Mucosa of descending colon (tissue), 3 donors: ENCODE measurements at places on chromosomes 2 and 18. TPM values are rescaled to one million over a fixed set of nuclear protein-coding genes. Genes with fewer than 3 reads are reported as not detected.
A peak's percentile ranks its signal among the peaks of the same experiment; 100 is the strongest.

- DNase-seq: no peak
Measured at GRCh38 chr2:143968360-143968759, 551.6 kb downstream of the ZEB2 start.

The CYP26B1 gene
- total RNA-seq: 0.82 TPM

GRCh38 chr2:171210864-171211431 is 50.3 kb upstream of the TLK1 start:
- DNase-seq: no peak

The SLC19A3 gene
- total RNA-seq: 21.6 TPM

DNA sequence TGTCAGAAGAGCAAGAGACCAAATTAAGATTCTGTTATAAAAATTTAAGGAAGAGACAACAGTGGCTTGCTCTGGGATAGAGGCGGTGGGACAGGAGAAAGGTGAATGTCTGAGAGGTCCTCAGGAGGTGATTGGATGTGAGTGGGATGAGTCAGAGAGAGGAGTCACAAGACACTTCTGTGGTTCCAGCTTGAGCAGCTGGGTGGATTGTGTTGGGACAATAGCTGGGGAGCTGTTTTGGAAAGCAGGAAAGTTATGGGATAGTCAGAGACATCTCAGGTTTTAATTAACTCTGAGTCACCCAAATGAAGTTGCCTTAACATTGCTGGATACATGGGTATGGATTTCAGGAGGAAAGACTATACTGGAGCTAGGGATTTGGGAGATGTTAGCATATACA is 218.0 kb upstream of the TRIB2 start:
- DNase-seq: no peak

DNA sequence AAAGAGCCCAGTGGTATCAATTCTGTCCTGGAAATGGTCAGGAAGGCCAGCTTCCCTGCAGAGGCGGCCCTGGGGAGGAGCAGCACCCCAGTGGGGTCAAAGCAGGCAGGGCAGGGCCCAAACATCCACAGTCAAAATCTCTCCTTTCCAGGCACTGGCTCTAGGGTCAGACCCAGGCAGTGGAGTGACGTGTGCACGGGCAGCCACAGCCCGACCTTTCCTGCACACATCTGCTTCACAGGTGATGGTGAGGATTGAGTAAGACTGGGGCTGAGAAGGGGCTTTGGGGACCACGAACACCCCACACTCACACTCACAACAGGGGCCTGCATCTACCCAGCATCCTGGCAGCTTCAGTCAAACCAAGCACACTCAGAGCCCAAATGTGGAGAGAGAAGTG is 97.8 kb upstream of the GLI2 start:
- DNase-seq: no peak

The SLC14A1 gene
- 0.46 TPM for total RNA-seq

DNA sequence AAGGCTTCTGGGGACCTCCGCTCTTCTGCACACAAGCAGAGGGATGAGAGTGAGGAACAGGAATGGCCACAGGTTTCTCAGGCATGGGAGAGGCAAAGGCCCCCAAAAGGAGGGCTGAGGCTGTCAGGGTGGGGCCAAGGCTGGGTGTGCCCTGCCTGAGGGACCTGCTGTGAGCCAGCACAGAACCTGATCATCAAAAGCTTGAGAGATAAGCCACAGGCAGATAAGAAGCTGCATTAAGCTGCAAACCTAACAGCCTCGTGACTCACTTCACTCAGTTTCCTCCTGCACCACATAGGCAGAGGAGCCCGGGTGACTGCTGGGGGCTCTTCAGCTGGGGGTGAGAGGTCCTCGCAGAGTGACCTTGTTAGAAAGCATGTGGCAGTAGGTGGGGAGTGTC is 64.5 kb upstream of the LAPTM4A start:
- DNase-seq: no peak

GRCh38 chr18:3652380-3653262 is 202.6 kb downstream of the TGIF1 start:
- no peak for DNase-seq

The MAL gene
- 2.8 TPM for total RNA-seq

GRCh38 chr2:88234760-88235159 is 64.6 kb downstream of the THNSL2 start:
- DNase-seq: no peak

DNA sequence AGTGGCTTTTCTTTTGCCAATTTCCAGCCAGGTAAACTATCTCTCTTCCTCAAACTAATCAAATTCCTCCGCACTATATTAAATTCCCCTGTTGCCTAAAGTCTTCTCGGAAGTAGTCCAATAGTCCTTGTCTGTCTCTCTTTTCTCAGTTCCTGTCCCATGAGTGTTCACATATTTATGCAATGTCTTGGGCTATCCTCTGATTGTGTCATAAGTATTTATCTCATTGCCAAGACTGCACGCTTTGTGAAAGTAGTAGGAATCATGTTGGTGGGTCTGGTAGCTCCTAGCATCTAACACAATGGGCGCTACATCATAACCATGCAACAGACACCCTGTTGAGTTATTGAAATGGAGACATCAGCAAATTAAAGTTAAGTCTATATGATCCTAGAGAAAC is 59.9 kb upstream of the POU3F3 start:
- no peak for DNase-seq

- no peak for DNase-seq
Measured at GRCh38 chr2:221929259-221929658, 357.2 kb upstream of the EPHA4 start.

- DNase-seq: no peak
Measured at GRCh38 chr2:185428000-185428399, 310.6 kb upstream of the FSIP2 start.

GRCh38 chr2:204673877-204674276 is 128.6 kb downstream of the PARD3B start:
- no peak for DNase-seq

The SERPINB8 gene
- total RNA-seq: 27.3 TPM

DNA sequence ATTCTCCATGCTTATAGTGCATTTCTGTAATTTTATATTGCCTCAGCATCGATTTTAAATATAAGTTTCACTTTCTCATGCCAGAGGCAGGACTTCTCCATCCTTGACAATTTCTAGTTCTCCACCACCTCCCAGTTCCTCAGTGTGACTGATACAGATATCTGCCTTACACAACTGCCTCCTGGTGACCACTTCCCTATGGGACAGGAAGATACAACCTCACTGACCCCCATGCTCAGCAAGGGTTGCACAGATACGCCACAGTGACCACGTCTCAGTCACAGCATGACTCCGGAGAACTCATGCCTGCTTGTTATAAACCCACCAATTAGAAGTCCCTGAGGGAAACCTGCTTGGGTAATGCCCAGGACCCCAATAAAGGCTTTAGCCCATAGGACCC is 284.0 kb upstream of the MC4R start:
- DNase-seq: no peak

DNA sequence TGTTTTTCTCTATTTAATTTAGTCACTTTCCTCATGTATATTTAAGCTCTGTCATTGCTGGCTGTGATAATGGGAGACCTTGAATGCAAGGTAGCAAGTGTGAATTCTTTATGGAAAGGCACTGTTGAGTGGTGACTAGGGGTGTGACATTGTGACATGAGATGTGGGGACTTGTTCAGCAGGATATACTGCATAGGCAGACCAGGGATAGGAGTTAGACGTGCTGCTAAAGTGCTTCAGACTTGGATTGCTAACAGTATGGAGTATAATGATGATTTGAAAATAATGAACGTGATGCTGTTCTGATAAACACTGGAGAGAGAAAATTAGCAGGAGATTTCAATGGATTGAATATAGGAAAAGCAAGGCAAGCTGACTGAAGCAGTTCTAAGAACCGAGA is 135.1 kb downstream of the NCOA1 start:
- no peak for DNase-seq

GRCh38 chr18:12861637-12862036 is 22.4 kb downstream of the PTPN2 start:
- no peak for DNase-seq

The RGPD4 gene
- total RNA-seq: not detected

The STPG4 gene
- total RNA-seq: not detected

DNA sequence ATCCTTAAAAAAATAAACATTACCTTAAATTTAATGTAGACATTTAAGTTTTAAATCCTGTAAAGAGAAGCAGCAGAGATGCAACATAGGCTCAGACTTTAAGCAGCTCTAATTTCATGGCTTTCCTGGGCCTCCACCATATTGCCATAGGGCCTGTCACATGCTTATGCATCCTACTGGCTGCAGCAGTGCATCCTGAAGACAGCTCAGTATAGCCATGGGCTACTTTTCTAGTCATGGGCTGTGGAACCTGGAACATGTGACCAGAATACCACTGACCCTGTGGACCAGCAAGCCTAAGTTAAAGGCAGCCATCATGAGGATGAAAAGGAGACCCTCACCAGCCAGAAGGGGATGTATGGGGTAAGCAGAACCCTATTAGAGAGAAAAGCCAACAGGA is 10.7 kb downstream of the RMP24 start:
- no peak for DNase-seq

DNA sequence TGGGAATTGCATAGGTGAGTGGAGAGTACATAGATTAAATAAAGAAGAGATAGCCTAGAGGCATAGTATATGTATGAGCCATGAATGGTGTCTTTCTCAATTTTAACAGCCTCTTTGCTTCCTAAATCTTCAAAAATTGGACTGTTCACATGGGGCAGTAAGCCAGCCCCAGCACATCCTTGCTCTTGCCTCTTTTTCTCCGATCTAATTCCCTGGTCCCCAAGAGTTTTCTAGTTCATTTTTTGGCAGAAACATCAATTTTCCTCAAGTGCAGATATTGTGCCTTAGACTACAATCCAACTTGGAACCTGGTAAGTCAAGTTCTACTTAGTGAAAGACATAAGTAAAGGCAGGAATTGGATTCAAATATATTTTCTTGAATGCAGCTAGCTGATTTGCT is 49.8 kb upstream of the ITGB6 start:
- no peak for DNase-seq

- no peak for DNase-seq
Measured at GRCh38 chr2:113070606-113070975, 2.8 kb downstream of the IL1F10 start.

DNA sequence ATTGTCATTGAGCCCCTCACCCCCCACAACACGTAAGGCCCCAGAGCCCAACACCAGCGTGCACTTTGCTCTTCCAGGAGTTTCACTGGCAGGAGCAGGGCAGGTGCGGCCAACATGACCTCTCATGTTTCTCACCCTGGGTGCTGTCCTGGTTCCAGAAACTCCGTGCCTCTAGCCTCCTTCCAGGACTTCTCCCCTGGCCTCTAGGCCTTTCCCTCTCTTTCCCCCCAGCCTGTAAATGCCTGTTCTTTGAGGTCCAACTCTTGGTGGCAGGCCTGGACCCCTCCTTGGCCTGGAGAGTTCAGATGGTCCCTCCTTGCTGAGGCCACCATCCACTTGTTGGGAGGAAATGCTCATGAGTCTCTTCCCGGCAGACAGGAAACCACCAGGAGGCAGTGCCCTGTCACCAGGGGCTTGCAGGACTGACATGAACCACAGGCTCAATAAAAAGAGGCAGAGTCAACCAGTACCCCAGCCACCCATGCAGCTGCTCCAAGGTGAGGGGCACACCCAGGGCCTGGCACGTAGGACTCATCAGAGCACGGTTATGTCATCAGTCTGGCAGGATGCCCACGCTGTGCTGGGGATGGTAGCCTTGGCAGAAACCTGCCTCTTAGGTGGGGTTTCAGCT is 1.5 kb downstream of the MALL start:
- DNase-seq: peak; percentile 89

- no peak for DNase-seq
Measured at GRCh38 chr2:201114350-201114749, 1.6 kb upstream of the CFLAR start.

DNA sequence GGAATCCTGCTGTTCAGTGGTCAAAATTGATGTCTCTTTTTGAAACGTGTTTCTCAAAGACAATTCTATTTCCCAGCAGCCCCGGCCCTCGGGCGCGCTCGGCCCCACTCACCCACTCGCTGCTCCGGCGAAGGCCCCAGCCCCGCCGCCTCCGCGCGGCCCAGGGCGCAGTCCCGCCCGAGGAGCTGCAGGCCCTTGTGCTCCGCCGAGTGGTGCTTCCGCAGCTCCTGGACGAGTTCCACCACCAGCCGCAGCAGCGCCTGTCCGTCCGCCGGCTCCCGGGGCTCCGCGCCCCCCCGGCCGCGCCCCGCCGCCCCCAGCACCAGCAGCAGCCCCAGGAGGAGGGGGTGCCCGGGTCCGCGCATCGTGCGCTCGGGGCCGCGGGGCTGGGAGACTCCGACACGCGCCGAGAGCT is 413 bp downstream of the ALKAL2 start:
- peak; percentile 14 for DNase-seq

The NT5DC4 gene
- not detected for total RNA-seq

The GALR1 gene
- total RNA-seq: 0.06 TPM

The CNNM4 gene
- total RNA-seq: 101 TPM

DNA sequence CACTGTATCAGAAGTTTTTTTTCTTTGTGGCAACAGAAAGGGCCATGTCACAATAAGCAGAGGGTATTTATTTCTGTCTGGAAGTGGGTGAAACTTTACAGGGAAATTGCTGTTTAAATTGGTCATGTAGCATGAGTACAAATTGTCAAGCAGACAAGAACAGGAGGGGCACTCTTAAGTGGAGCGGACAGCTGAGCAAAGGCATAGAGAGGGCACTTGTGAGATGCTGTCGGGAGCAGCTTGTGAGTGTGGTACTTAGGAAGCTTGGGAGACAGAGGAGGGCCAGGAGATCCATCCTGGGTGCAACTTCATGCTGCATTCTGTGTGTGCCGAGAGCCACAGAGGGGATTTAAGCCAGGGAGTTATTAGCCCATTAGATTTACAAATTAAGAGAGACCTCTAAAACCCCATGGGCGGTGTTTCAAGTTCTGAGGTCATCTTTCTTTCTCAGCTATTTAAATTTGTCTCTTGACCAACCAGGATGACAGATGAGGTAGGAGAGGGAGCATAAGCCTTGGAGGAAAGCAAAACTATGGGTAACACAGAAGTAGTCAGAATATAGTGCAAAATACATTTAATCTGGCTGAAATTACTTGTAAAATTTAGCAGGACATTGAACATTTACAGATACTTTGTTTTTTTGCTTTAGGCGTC is 30.4 kb downstream of the INPP4A start:
- no peak for DNase-seq

- DNase-seq: no peak
Measured at GRCh38 chr18:41644466-41644865, 310.6 kb upstream of the PIK3C3 start.

The AOX1 gene
- total RNA-seq: 17.8 TPM

The CACNB4 gene
- 1.8 TPM for total RNA-seq

GRCh38 chr2:127423880-127424279 is 5.7 kb downstream of the PROC start:
- DNase-seq: no peak

DNA sequence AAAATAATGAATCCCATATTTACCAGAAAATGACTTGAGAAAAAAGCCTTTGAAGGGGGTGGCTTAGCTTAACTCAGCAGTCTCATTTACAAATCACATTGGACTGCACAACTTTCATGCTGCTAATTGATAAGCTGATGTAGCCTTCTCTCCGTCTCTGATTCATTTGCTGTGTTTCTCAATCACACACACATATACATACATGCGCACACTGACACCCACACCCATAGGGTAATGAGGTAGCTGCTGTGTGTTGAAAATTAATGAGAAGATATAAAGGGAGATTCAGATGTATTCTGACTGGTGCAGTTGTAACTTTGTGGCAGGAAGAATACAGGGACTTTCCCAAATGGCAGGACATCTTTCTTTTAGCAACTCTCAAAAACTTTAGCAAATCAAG is 141.9 kb upstream of the GCFC2 start:
- no peak for DNase-seq
